ENCODE measurements at places on chromosomes 1 and 21.
A peak's percentile ranks its signal among the peaks of the same experiment; 100 is the strongest.

GRCh38 chr21:45471525-45472221 lies 66.7 kb downstream of the COL18A1 start:
- peak; percentile 87 for DNase-seq

- DNase-seq = no peak
Observed at GRCh38 chr1:79852004-79852403, 845.5 kb upstream of the ADGRL4 start.

DNA sequence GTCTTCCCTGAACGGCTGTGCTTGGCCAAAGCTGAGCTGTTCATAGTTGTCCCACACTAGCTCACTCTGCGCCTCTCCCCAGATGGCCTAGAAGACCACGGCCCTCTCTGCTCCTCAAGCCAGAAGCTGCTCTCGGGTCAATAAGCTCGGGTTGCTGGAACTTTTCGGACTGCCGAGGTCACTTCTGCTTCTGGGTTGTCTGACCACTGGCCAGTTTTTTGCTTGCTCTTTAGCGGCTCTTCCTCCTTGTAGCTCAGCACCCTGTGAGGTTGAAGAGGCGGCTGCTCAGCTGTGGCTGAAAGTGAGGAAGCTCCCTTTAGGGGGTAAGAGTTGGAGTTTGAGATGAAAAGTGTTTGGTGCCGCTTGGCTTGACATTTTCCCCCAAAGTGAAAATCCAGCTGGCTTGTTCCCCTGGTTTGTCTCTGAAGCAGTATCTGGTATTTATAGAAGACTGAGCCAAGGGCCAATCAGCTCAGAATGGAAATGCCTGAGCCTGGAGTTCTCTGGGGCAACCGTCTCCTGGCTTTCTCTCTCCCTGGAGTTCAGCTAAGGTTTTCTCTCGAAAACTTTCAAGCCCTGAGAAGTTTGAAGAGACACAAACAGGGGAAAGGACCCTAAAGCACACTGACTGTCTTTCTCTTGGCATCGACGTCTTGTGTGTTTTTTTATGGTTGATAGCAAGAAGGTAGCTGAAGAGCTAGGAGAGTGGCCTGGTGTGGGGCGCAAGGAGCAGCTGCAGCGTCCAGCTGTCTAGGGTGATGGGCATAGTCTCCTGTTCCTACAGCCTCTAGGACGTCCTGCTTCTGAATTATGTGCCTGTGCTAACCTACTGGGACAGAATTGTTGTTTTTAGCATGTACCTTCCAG lies 72.0 kb downstream of the SYT6 start:
- DNase-seq = no peak

- no peak for DNase-seq
Observed at GRCh38 chr1:244945109-244945671, 80.8 kb upstream of the HNRNPU start.

DNA sequence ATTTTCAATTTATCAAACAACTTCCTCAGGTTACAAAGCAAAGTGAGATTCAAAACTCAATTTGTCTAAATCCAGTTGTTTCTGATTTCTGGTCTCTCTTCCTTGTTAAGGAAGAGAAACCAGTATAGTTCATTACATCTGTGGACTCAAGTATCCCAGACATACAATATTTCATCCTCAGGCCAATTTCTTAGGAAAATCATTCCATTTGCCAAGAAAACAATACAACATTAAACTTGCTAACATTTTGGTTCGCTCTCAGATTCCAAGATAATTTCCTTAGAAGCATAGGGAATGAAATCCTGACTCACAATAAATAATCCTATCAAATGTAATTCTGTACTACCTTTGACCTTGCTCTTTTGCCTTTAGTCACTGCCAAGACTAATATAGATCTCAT lies 11.2 kb upstream of the TTLL7 start:
- DNase-seq = no peak

GRCh38 chr1:13651279-13651678 lies 48.7 kb upstream of the PRDM2 start:
- DNase-seq = no peak

DNA sequence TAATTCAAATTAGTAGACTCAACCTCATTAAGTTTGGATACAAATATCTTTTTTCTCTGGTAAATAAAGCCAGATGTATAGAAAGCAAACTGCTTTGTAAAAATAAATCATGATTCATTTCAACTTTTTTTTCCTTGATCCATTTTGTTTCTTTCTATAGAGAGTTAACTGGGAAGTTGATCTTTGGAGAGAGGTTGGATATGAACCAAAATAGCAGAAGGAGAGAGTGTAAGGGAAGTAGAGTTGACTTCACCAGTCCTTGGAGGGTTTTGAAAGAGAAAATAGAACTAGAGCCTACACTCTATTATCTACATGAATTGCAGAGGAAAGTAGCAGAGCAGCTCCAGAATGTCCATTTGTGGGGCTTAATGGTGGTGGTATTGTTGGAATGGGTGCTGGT lies 243.8 kb downstream of the ADGRL2 start:
- no peak for DNase-seq

DNA sequence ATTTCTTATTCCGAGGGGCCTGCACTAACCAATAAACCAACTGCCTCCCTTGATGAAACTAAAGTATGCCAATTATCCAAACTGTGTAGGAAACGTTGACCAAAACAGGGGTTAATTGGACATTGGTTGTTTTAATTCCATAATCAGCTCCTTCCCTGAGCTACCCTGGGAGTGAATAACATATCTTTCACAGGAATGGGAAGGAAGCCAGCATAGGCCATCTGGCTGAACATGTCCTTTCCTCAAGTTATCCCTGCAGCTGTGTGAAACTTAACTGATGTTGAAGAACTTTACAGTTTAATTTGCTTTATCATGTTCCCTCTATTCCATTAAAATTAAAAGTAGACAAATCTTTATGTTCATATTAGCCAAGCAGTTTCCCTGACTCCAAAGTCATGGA lies 75.4 kb downstream of the NRIP1 start:
- no peak for DNase-seq

DNA sequence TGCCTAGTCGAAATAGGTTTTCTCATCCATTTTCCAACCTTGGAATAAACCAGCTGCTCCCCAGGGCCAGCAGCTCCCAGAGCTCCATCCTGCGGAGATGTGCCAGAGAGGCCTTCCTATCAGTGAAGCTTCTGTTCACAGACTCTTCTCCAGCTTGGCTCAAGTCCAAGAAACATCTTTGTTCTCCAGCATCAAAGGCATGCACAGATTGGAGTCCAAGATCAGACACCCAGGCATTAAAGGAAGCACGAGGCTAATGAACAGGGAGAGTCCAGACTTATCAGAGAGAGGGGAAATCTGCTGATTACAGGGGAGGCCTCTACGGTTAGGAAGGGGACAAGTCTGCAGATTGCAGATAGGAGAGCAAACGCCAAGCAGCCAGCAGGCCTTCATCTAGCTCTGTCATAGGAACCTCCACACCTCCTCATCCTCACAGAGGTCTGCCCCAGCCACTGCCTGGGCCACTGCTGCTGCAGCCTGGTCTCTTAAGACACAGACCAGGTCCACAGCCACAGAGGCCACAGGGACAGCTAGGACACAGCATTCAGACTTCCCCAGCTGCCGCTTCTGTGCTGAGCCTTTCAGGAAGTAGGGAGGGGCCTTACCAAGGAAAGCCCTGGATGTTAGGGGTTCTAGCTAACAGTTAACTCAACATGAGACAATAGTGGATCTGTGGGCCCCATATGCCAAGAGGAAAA lies 3.4 kb downstream of the PRR9 start:
- no peak for DNase-seq

DNA sequence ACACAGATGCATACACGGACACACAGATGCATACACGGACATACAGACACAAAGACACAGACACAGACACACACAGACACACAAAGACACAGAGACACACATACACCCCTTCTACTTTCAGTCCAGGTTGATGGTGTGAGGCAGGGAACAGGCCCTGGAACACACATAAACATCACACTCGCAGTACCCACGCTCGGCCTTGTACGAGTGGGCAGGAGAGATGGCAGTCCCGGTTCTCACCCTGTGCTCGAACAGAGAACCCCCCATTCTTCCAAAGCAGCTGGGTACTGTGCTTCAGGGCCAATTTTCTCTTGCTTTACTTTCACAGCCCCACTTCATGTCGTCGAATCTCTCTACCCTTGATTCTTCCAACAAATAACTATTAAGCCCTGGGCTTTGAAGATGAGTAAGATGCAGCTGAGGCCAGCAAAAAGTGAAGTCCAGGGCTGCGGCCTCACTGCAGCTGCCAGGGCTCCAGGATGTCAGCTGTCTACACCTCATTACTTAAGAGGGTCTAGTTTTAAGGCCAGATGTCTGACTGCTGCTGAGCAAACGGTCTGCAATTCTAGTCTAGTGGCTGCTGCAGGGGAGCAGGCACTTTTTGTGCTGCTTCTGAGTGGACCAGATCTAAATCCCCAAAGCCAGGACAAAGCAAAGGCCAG lies 90.1 kb downstream of the PGBD5 start:
- no peak for DNase-seq

GRCh38 chr1:41851589-41851988 lies 67.1 kb downstream of the HIVEP3 start:
- no peak for DNase-seq

GRCh38 chr1:65170511-65171142 lies 22.6 kb downstream of the AK4 start:
- DNase-seq = peak; percentile 28

DNA sequence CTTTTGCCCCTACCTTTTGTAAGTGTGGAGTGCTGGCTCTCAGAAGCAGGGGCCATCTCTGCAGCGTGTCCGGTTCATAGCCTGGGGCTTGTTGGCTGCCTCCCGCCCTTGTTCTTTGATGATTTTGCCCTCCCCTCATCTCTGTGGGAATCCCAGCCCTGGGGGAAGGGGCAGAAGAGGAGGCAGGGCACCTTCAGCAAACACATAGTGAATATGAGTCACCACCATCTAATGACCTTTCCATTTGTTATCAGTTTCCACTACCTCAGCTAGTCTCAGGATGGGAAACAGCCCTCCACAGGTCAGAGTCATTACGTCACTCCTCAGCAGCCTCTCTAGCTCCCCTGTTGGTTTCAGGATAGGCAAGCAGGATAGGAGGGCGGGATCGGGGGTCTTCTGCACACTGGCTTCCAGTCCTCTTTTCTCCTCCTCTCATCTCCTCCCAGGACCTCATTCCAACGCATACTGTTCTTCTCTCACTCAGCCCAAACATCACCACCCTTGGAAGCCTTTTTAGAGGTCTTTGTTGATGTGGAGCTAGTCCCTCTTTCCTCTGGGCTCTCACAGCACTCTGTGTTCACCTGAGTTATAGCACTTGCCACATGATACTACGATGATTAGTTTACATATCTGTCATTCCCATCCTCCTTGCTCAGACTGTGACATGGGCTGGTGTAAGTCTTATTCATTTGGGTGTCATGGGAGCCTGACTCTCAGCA lies 15.8 kb downstream of the GADD45A start:
- DNase-seq = peak; percentile 62

DNA sequence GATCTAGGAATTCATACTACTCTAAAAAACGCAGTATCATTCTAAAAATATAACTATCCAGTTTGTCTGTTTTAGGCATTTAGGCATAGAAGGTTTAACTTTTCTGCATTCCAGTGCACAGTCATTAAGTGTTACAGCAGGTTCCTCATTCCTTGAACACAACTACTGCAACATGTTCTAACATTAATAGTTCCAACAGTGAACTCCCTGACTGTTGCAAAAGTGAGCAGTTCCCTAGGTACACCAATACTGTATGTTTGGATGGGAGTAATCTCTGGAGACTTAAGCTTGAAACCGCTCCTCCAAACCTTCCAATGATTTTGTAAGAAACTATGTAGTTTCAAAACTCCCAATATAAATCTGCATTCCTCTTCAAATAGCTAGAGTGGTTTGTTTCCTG lies 46.2 kb downstream of the UCHL5 start:
- DNase-seq = no peak

DNA sequence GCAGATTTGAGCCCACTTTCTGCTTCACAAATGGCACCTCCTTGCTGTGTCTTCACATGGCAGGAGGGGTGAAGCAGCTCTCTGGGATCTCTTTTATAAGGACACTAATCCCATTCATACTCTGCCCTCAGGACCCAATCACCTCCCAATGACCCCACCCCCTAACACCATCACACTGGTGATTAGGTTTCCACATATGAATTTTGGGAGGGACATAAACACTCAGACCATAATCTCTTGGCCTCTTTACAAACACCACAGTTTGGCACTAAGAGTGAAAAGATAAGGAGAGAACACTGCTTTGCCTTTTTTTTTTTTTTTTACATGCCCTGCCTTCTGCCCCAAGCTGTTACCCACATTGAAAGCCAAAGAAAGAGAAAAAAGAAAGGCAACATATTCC lies 166.2 kb upstream of the NFIA start:
- DNase-seq = no peak

DNA sequence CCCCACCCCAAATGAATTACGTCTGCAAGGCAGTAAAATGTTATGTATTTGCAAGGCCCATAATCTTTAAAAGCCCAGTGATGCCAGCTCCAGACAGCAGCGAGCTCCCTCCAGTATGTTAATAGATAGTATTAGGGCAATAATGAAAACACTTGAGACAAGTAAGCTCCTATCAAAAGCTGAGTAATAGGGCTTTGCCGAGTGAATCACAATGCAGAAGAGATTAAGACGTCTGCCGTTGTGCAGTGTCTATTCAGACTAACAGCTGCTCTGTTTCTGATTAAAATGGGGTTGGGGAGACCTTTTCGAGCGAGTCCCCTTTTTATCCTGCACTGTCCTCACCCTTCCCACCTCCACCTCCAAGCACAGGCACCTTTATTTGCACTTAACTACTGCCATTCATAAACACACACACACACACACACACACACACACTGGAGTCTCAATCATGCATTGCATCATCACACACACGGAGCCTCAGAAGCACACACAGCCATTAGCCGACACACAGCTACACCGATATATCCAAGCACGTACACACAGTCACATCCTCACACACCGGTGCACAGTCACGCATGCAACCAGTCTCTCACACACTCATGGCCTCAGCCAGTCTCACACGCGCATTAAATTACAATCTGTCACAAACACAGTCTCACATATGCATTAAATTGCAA lies 46.0 kb upstream of the FOXO6 start:
- DNase-seq = no peak

- DNase-seq = no peak
Observed at GRCh38 chr1:98426092-98426491, 235.4 kb upstream of the SNX7 start.

GRCh38 chr1:79693441-79694114 lies 687.0 kb upstream of the ADGRL4 start:
- DNase-seq = no peak

GRCh38 chr1:2537784-2538115 lies 7.7 kb upstream of the HES5 start:
- DNase-seq = no peak

DNA sequence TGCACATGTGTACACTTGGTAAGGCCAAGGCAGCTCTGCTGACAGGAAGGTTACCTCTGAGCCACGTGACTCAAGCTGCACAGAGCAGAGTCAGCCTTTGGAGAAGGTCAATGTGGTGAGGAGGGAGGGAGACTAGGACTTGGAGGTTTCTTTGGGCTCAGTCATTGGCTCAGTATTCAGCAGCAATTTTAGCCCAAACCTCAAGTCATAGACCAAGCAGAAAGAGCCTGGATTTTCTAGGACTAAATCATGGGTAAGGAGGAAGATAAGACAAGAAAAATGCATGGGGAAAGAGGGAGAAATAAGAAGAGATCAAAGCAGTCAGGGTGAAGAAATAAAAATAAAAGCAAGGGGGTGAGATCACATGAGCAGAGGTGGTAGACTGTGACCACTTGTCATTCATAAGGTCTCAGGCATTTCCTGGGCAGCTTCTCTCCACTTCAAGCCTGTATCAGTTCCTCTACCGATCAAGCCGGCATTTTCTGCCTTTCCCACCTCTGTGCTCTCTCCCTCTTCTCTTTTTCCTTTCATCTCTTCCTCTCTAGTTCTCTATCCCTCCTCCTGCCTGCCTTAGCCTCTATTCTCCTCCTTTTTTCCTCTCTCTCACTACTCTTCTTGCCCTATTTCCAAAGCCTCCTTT lies 51.7 kb upstream of the DUSP10 start:
- no peak for DNase-seq

GRCh38 chr1:183273300-183273699 lies 87.2 kb downstream of the LAMC2 start:
- DNase-seq = no peak

Measured in HuH-7 (cell line).